ENCODE measurements at places on chromosomes 3 and 15.

DNA sequence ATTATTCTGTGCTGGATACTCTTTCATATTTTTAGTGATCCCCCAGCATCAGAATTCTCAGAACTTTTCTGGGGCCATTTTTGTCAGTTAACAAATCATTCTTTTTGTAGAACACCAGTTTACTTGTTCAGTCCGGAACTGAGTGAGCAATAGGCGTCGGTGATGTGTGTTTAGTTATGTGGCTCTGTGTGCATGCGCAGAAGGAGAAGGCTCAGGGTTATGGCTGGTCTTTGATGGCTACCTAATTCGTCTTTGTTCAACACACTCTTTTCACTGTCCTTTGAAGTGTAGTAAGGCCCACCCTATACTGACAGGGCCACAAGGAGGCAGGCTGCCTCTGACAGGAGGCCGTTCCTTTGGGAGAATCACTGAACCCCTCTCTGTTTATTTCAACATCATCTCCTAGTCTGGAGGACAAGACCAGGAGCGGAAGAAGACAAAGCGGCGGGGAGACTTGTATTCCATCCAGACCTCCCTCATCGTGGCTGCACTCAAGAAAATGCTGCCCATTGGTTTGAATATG, 158.2 kb upstream of the CHRM5 start:
- DNase-seq, result no peak

DNA sequence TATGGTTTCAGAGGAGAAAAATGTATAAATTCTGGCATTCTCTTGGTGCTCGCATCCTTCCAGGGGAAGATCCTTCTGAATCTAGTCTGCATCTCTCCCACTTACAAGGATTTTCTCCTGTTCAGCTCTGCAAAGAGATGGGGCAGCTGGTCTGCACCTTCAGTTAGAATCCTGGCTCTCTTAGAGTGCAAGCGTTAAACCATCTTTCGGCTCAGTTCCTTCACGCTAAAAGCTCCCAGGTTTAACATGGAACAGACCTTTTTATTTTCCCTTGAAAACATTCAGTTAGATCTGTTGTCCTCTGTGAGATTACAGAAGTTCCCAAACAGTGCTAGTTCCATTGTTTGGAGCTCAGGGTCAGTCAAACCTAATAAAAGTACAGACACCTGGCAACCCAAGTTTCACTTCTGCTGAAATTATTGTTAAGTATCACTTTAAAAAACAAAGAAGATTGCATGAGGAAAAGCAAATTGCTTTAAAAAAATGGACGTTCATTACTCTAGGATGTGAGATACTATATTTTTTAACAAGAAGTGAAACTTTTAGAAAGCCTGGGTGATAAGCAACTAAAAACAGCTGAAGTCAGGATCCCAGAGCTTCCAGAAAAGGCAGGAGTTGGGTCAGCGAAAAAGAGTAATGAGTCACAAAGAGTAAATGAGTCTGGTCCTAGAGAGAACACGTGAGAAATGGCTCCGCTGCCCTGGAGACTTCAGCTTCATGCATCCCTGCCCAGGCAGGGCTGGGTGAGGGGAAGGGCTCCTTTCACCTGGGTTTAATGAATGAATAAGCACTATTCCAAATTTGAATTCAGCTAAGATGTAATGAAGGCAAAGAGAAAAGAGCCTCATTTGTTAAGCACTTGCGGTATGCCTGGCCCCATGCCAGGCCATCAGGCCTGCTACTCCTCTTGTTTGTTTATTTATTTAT, 63.3 kb downstream of the ABTB1 start:
- peak; percentile 79 for DNase-seq

DNA sequence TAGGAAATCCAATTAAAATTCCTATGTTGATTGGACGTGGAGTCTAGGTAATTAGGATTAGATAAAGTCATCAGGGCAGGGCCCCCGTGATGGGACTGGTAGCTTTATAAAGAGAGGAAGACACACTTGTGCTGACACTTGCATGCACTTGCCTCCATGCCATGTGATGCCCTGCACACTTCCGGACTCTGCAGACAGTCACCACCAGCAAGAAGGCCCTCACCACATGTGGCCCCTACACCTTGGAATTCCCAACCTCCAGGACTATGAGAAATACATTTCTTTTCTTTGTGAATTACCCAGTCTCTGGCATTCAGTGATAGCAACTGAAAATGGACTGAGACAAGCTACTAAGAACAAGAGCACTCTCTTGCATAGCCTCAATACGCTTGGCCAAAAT, 90.6 kb downstream of the CRYGS start:
- no peak for DNase-seq

DNA sequence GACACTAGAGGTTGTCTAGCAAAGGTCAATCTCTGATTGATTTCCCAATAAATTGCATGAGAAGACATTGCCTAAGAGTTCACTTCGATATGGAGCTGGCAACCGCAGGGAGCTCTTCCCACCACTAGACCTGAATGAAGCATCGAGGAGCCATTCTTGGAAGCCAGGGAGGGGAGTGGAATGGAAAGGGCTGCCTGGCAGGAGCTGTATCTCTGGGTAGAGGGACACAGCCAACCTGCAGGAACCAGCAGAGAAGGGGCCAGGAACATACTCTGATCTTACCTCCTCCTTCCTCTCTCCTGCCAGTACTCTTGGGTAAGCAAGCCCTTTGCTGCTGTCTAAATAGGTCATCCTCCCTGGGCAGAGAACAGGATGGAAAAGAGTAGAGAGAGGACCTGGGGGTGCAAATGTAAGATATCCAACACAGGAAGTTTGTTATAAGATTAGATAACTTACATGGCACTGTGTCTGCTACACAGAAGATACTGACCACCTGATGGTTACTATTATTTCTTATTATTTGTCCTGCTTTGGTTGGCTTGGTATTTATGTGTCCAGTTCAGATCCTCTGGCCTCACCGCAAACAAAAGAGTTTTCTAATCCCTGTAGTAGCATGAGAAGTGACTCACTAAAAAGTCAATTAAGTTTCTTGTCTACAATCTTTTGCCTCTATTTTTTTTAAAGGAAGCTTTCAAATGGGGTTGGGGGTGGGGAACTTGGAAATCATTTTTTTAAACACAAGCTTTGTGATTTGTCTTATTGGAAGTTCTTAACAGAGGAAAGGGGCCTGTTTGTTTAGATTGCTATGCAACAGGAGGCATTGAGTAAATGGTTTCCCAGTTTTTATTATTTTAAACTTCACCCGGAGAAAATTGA, 156.7 kb upstream of the TSC22D2 start:
- DNase-seq, result peak; percentile 30

- no peak for DNase-seq
These were observed 59.0 kb upstream of the SPTSSB start for GRCh38 chr3:161430307-161430706.

GRCh38 chr15:85174521-85174920, 192.9 kb downstream of the PDE8A start:
- no peak for DNase-seq
